ENCODE measurements at places on chromosomes 7 and 10.

DNA sequence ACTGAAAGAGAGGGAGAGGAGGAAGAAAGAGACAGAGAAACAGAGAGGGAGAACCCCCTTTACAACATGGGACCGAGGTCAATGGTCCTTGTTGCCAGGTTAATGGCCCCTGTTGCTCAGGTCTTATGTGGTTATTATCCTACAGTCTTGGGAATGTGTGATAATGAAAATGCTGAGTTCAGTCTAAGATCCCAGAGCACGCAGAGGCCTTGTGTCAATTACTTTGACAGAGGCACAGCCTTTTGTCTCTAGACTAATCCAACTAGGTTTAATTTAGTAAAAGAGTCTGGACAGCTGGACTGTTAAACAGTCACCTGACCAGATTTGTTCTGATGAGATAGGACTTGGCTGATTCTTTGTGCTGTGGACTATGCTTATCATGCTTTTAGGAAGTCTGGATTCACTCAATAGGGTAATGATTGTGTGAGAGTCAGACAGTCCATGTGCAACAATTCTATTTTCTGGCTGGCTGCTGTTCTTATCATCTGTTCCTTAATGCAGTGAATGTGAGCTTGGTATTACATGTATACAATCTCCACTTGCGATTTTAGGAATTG lies 157.4 kb upstream of the MAGI2 start:
- DNase-seq, result no peak

- DNase-seq, result peak; percentile 25
Measured at GRCh38 chr7:2045559-2046405, 187.0 kb downstream of the MAD1L1 start.

GRCh38 chr10:69500864-69501468 lies 49.7 kb downstream of the TSPAN15 start:
- DNase-seq, result no peak

DNA sequence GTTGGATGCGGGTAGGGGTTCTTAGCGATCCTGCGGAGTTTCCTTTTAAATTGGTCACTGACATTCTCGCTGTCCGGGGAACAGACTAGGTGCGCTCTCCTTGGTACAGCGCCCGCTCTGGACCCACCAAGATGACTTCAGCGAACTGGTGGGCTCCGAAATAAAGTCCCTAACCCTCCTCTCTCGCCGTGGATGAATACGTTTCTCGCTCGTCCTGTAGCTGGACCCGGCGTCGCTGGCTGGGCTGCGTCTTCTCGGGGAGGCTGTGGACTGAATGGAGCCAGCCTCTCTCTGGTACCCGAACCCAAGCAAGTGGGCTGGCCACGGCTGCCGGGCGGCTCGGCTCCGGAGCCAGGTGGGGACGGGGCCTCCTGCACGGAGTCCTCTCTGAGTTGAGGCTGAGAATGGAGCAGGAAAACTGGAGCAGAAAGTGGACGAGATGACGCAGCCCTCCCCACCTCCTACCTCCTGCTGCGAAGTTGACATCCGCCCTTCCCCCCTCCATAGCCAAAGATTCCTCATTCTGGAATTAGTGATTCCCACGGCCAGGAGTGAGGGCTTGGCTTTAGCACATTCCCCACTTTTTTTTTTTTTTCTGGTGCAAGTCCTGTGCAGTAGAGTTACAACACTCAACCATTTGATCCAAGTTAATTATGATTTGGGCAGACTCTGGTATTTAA lies 1.5 kb downstream of the UNC5B start:
- no peak for DNase-seq

- DNase-seq, result no peak
Measured at GRCh38 chr7:116828281-116828680, 34.1 kb upstream of the CAPZA2 start.

GRCh38 chr7:128042012-128042411 lies 10.8 kb upstream of the LRRC4 start:
- no peak for DNase-seq

DNA sequence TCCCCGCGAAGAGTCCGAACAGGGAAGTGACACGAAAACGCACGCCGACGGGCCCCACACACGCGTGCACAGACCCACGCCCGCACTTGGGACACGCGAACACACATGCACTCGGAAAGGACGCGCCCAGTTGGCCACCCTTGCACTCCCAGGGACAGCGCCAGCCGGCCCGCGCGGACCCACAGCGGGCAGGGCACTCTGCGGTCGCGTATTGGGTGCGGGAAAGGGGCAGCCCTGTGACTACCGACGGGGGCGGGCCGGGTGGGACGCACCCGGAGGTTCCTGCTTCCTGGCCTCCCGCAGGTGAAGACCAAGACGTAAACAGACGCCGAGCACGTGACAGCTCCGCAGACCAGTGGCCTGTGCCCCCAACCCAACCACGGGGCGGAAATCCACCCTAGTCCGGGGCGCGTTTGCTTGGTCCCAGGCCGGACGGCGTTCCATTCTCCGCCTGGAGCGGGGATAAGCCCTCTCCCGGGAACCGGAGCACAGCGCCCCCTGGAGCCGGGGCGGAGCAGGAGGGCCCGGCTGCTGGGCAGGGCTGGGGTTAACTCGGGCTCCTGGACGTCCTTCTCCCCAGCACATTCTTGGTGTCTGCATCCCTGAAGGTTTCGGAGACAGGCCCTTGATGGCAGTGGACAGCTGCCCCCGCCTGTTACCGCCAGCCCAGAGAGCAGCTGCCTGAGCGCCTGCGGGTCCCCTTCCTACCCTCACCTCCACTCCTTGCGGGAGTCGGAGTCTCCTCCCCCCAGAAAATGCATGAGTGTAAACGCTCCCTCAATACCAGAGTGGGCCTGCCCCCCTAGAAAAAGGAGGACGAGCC lies 2.0 kb upstream of the LZTS2 start:
- peak; percentile 86 for DNase-seq

GRCh38 chr7:26543340-26543739 lies 251.7 kb downstream of the SNX10 start:
- DNase-seq, result no peak

- DNase-seq, result peak; percentile 78
Measured at GRCh38 chr7:131007439-131008330, 273.7 kb upstream of the KLF14 start.

- DNase-seq, result no peak
Measured at GRCh38 chr10:60427148-60427547, 37.5 kb upstream of the ANK3 start.

GRCh38 chr10:78802431-78802830 lies 266.3 kb upstream of the ZMIZ1 start:
- no peak for DNase-seq

DNA sequence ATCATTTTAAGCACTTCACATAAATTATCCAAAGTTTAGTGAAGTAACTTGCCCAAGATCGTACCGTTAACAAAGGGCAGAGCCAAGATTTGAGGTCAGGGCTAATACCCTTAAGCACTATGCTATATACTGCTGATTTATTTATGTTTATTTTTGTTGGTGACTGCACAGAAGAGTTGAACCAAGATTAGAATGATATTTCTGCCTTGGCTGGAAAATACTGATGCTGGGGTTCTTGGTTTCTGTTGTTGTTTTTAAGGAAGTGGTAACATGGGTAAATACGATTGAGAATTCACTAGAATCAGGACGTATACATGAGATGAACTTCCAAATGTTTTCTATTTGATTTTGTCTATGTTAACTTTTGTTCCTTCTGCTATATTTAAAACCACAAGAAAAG lies 9.3 kb downstream of the ADD3 start:
- DNase-seq, result no peak

- DNase-seq, result no peak
Measured at GRCh38 chr7:134836447-134836846, 57.0 kb downstream of the CALD1 start.

GRCh38 chr7:78768859-78769258 lies 684.6 kb downstream of the MAGI2 start:
- no peak for DNase-seq

DNA sequence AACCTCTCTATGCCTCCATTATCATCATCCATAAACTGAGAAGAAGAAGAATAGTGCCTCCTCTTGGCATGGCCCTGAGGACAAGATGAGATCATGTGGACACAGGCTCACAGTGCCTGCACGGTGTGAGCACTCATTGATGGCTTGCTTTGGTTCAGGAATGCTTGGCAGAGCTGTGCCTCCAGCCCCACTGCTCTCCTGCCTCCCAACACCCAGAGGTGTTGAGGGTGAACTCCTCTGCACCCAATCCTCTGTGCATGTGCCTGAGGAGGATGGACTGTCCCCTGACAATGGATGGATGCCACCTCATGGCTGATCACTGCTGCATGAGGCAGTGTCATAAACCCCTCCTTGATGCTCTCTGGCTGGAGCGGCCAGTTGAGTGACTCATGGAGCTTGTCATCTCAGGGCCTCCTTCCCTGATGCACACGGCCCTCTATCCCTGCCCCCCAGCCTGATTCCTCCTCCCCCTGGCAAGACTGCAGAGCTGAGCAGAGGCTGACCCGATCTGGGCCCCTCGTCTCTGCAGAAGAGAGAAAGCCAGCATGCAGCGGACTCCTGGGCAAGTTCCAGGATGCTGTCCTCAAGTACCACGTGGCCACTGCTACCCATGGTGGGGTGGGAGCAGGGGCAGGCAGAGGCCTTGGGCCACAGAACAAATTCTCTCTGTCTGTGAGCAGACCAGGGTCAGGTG lies 136.3 kb downstream of the KCNMA1 start:
- DNase-seq, result no peak

DNA sequence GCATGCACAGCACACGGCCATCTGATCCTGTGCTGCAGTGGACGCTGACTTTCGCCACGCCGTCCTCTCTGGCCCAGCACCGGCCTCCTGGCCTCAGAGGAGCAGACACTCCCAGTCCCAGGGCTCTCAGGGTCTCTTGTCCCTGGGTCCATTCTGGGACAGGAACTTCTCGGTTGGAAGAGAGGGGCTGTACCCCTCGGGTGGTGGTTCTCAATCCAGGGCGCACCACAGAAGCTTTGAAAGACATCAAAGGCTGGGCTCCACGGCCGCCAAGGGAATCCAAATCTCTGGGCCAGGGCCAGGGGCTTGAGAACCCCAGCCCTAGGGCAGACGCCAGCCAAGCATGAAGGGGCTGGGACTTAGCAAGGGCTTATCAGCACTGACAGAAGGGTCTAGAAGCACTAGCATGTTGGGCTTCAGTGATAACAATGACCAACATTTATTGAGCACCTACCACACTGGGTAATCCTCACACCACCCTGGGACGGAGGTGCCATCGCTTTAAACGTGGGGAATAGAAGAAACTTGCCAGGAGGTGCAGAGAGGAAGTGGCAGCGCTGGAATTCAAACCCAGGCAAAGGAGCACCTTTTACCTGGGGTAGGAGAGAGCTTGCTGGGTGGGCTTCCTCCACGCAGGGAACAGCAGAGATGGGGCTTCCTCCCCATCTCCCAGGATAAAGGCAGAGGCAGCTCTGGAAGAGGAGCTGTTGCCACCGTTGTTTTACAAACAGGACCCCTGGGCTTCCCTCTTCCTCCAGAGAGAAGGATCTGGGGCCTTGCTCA lies 1.8 kb upstream of the PYROXD2 start:
- DNase-seq, result no peak

DNA sequence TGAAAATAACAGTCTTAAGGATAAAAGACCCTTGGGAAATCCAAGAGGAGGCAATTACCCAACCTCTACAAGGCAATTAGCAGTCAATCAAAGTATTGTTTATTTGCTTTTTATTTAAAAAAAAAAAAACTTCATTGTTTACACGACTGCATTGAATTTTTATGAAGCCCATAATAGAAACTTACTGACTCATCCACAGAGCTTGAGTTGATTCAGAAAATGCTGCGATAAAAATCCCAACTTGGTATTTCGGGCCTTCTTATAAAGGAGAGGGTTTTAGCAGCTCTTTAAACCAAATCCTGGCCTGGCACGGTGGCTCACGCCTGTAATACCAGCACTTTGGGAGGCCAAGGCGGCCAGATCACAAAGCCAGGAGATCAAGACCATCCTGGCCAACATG lies 69.2 kb upstream of the PALS2 start:
- no peak for DNase-seq

- DNase-seq, result peak; percentile 44
Measured at GRCh38 chr10:132306864-132307751, 642 bp downstream of the STK32C start.
